Activated CD4-positive, alpha-beta memory T cell treated with anti-CD3 and anti-CD28 coated beads, Interleukin-2, amount 10 ng/mL, durations not matched to agents 7 days and 5 days (primary cell): ENCODE measurements at places on chromosomes 3 and 15. TPM values are rescaled to one million over a fixed set of nuclear protein-coding genes. Genes with fewer than 3 reads are reported as not detected.

The ACKR2 gene
- 2.0 TPM for total RNA-seq

The UTS2B gene
- total RNA-seq, result not detected

The PLCH1 gene
- total RNA-seq, result 0.08 TPM

The DUOXA2 gene
- total RNA-seq, result not detected

The ADAMTSL3 gene
- not detected for total RNA-seq

The RBP2 gene
- not detected for total RNA-seq

The THRB gene
- total RNA-seq, result not detected

The EBLN2 gene
- total RNA-seq, result 6.3 TPM

The RPUSD2 gene
- total RNA-seq, result 11.1 TPM

- DNase-seq, result no peak
These were observed 637.9 kb downstream of the NLGN1 start for GRCh38 chr3:174035328-174035886.

GRCh38 chr15:91516866-91517265 lies 336.6 kb upstream of the SLCO3A1 start:
- no peak for DNase-seq

DNA sequence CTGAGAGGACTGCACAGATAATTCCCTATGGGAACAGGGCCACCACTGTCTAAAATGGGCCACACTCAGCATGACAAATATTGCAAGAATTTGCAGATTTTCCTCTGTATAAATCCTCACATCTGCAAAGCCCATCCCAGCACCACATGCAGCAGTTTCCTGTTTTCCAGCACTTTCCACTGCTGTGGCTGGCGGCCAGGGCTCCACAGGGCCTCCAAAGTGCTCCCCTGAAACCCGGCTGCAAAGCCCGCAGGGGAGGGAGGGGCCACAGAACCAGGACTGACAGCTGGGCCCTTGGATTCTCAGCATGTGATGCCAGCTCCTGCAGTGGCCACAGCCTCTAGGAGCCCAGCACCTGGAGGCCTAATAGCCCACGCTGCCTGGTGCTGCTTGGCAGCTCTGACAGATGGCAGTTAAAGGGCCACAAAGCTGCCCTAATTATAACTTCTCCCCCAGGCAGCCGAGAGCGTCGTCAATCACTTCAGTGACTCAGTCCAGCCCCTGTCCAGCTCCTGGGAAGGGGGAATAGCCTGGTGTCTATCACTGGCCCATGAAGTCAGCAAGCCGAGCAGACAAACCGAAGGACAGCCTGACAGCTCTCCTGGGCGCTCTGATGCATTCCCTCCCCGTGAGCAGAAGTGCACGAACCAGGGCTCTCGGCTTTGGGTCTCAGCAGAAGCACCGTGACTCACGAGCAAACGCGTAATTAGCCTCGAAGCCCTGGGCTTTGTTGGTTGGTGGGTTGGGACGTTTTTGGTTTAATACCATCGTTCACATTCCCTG lies 4.7 kb downstream of the LRRC15 start:
- DNase-seq, result no peak

DNA sequence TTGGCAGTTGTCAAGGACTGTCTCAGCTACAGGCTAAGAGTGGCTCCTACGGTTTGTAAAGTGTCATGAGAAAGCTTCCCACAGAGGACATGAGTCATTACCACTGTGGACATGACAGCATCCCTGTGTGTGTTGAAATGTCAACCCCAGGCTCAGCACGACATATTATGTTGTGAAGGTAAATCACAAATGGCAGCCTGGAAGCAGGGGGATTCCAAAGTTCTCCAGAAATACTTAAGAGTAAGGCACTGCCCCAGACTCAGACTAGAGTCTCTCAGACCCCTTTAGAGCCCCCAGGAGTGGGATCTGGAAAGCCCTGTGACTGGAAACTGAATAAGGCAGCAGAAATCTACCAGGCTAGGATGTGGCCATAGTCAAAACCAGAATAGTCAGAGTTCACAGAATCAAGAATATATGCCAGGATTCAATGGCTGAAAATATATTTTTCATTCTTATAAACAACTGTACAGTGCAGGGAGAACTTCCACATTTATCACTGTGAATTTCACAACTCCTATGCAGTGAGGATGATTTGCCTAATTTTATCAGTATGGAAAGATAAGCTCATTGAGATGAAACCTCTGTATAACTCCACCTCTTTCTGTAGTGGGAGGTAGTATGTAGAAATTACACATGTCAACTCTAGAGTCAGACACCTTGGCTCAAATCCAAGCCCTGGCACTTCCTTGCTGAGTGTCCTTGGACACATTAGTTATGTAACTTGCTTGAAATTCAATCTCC lies 237.1 kb upstream of the CFAP20DC start:
- peak; percentile 44 for DNase-seq

GRCh38 chr3:24622138-24622537 lies 127.5 kb upstream of the THRB start:
- no peak for DNase-seq

- DNase-seq, result no peak
These were observed 732.1 kb upstream of the NR2F2 start for GRCh38 chr15:95598251-95598855.

GRCh38 chr15:45631776-45632175 lies 3.1 kb upstream of the SQOR start:
- no peak for DNase-seq

GRCh38 chr15:60731583-60732130 lies 252.7 kb upstream of the ICE2 start:
- no peak for DNase-seq

- no peak for DNase-seq
These were observed 134.6 kb downstream of the LRRC28 start for GRCh38 chr15:99385865-99386264.

- DNase-seq, result no peak
These were observed 848.0 kb upstream of the CADM2 start for GRCh38 chr3:84110787-84111186.

DNA sequence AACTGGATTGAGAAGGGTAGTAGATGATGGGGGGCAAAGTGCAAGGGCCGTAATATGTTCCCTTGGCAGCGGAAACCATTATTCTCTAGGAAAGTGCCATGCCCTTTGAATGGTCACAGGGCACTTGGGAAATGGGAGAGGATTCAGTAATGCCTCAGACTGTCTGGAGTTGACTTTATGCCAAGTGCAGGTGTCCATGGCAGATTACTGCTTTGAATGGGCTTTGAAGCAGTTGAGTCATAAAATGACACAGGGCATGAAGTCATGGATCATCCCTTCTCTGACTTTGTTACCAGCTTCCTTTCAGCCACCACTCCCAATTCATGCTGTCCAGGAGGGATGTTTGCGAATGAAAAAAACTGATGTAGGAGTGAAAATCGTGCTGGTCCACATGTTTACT lies 20.1 kb downstream of the AADACL2 start:
- no peak for DNase-seq

- no peak for DNase-seq
These were observed 125.2 kb downstream of the ANXA2 start for GRCh38 chr15:60272623-60273022.

DNA sequence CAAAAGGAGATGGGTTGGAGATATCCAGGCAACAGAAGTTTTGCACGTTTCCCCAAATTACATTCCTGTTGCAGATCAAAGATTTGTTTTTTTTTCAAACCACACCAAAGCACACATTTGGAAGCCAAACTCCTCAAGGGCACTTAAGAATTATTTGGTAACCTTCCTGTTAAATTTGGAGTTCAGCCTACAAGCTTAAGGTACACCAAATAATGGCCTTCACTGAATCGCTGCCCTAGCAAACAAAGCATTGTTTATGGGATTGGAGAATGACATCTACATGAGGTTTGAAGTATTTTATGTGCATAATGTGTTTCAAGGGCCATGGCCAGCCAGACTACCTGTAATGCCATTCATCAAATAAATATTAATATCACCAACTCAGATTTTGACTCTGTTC lies 357.9 kb downstream of the RORA start:
- no peak for DNase-seq

GRCh38 chr15:85168642-85169173 lies 187.1 kb downstream of the PDE8A start:
- peak; percentile 30 for DNase-seq

- no peak for DNase-seq
These were observed 50.3 kb downstream of the IL20RB start for GRCh38 chr3:137008131-137008530.
